ENCODE measurements at places on chromosomes 7 and 10.
A peak's percentile ranks its signal among the peaks of the same experiment; 100 is the strongest.

DNA sequence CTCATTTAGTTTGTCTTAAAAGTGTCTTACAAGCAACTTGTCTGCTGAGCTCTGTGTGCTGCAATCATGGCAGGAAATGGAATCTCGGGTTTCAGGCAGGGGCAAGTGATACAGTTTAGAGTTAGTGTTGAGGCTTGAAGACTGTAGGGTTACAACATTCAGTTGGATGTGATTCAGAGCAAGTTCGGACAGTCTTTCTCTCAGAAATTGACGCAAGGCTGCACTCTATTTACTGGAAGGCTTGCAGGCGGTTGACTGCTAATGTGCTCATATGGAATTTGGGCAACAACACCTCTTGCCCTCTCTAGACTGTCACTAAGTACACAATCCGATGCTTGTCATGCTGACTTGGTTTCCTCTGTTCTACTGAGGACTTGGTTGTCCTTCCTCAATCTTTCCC lies 161.7 kb upstream of the BMPER start:
- no peak for DNase-seq

DNA sequence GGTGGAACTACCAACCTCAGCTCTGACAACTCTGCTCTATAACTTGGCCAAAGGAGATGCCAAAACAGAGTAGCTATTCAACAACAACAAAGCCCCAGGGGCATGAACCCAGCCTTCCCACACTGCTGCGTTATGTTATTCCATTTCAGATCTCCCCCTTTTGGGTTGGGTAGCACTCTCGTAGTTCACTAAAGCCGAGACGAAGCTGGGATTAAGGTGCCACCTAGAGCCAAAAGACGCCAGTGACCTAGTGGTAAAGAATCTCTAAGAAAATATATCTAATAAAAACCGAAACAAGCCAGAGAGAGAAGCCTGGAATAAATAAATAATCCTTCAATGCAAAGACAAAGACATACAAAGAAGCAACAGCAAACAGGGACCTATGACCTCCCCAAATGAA lies 217.3 kb downstream of the HERPUD2 start:
- no peak for DNase-seq

DNA sequence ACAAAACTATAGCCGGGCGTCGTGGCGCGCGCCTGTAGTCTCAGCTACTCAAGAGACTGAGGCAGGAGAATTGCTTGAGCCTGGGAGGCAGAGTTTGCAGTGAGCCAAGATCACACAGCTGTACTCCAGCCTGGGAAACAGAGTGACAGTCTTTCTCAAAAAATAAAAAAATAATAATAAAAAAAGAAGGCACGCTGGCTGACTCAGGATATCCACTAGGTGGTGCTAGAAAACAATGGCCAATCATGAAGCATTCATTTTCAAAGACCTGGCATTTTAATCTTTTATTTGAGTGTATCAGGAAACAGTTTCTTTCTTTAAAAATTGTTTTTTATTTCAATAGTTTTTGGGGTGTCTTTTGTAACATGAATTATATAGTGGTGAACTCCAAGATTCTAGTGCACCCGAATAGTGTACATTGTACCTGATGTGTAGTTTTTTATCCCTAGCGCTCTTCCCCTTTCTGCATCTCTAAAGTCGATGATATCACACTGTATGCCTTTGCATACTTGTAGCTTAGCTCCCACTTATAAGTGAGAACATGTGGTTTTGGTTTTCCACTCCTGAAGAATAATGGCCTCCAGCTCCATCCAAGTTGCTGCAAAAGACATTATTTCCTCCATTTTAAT lies 88.6 kb downstream of the LYZL1 start:
- DNase-seq = peak; percentile 6

DNA sequence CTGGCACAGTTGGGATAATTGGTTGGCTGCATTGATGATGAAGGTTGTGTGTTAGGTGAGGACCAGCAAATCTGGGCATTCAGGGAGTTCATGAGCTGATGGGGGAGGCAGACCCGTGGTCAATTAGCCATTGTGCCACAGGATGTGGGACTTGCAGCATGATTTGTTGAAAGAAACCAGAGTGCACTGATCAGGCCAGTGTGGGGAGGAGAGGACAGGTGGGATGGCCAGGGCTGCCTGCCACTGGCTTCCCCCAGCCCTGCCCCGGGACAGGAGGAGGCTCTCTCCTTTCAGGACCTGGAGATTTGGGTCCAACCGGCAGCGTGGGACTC lies 4.3 kb downstream of the CLIP2 start:
- no peak for DNase-seq

DNA sequence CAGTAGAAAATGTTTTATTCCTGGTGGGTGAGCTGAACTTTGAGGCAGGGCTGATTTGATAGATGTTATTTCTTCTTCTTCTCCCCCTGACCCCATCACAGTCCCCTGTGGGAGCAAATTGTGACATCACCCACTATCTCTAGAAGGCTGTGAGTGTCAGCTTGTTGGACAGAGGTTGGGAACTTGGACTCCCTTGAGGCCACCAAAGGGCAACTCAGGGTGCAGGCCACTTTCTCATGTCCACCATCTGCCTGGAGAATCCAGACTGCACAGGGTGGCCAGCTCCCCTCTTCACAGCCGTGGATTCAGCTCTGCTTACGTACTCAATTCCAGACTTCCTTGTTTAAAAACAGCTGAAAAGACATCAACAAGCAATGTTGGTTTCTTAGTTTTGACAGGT lies 103.0 kb downstream of the LRRC18 start:
- no peak for DNase-seq

DNA sequence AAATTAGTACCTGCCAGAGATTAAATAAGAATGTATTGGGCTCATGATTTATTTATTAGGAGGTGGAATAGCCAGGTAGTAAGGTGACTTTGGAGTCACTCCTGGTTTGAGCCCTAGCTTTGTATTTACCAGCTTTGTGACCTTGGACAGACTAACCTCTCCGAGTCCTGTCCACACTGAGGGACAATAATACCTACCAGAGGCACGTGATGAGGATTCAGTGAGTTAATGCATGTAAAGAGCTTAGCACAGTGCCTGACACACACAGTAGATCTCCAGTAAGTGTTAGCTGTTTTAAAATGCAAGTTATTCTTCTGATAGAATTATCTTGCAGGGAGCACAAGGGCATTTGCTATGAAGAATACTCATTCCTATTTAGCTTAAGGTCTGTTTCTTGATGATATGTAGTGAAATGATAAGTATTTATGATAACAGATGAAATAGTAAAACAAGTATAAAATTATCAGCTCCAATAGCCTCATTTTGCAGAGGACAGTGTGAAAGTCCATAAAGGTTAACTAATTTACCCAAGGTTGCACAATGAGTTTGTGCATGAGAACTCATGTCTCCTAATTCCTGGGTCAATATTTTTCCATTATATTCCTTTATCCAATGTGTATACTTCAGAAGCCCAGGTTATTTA lies 36.4 kb downstream of the RABGEF1 start:
- DNase-seq = no peak

DNA sequence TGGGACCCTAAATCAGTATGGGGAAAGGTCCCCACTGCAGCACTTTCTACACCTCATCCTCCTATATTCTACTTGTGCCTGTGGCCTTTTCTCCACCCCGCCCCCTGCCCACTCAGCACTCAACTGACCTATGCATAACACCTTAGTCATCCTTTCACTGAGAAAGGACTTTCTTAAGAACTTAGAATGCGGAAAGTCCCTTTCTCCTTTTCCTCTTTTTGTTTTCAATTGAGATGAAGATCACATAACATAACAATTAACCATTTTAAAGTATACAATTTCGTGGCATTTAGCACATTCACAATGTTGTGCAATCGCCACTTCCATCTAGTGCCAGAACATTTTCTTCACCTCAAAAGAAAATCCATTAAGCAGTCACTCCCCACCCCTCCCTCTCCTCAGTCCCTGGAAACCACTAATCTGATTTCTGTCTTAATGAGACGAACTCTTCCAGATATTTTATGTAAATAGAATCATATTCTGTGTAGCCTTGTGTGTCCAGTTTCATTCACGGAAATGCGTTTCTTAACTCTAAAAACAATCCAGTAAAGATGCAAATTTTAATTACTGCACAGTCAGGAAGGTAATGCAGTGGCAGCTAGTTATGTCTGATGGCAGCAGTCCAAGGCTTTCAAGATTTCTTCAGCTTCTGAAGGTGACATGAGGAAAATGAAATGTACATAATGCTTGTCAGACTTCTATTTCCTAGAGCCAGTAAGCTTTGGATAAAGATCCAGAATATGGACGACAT lies 41.7 kb downstream of the FAS start:
- peak; percentile 26 for DNase-seq

GRCh38 chr10:17547060-17547459 lies 70.1 kb downstream of the HACD1 start:
- no peak for DNase-seq

GRCh38 chr10:47260505-47261111 lies 39.4 kb upstream of the GDF10 start:
- no peak for DNase-seq

GRCh38 chr7:106891548-106892410 lies 26.7 kb downstream of the PIK3CG start:
- DNase-seq = no peak

DNA sequence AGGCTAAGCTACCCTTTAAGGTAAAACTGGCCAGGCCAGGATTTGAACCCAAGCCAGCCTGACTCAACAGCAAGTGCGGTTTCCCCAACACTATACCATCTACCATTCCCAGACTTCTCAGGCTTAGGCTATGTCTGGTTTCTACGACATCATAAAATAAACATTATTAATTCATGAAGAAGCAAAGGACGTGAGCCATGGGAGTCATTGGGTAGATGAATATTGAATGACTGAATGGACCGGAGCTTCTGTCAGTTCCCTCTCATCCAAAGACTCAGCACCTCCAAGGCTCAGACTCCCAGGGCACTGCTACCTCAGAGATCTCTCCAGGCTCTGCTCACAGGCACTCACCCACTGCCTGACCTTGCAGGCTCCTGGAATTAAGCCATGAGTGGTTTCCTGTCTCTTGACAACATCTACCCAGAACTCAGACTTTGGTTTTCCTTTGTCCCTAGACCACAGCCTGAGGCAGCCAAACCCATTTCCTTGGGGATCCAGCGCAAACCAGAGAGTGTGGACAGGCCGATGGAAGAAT lies 64.6 kb upstream of the STEAP1B start:
- DNase-seq = no peak

DNA sequence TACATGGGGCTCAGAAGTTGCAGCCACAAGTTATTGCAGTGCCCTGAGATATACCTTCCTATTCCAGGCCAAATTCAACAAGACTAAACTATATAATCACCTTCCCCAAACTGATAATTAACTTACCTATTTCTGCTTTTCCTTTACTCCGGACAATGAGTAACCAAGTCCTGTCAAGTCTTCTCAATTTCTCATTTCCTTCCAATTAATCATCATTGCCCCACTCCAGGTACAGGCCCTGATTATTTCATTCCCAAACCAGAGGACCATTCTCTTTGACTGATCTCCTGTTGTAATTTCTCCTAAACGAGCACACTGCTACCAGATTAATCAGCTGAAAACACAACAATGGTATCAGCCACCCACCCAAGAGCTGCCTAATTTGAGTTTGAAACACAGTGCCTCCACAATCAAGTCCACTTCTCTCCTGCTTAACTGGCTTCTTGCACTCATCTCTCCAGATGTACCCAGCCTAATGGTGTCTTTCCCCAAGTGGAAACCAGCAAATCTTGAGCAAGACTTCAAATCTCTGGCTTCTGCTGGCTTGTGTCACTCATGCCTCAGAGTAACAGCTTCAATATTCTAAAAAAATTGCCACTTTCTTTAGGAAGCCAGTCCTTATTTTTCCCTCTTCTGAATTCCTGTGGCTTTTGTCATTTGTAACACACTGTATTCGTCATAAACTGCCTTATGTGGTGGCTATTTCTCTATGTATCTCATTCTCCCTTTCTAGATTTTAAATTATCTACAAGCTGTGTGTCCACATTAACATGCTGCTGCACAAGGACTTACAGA lies 89.1 kb downstream of the CDK6 start:
- DNase-seq = no peak

GRCh38 chr7:8605221-8605620 lies 171.8 kb downstream of the NXPH1 start:
- DNase-seq = no peak

GRCh38 chr10:83458611-83459010 lies 680.7 kb upstream of the GHITM start:
- no peak for DNase-seq

- DNase-seq = no peak
These were observed 173.0 kb upstream of the NPS start for GRCh38 chr10:127376071-127376470.

- no peak for DNase-seq
These were observed 63.1 kb downstream of the DOCK4 start for GRCh38 chr7:112143136-112143535.

- DNase-seq = no peak
These were observed 52.9 kb downstream of the AP3M1 start for GRCh38 chr10:74097776-74098175.

- no peak for DNase-seq
These were observed 137.3 kb downstream of the PTPN20 start for GRCh38 chr10:47048526-47048905.

GRCh38 chr10:77156406-77156879 lies 481.2 kb downstream of the KCNMA1 start:
- no peak for DNase-seq

- DNase-seq = peak; percentile 74
These were observed 994 bp downstream of the SLC25A28 start for GRCh38 chr10:99619090-99619800.

DNA sequence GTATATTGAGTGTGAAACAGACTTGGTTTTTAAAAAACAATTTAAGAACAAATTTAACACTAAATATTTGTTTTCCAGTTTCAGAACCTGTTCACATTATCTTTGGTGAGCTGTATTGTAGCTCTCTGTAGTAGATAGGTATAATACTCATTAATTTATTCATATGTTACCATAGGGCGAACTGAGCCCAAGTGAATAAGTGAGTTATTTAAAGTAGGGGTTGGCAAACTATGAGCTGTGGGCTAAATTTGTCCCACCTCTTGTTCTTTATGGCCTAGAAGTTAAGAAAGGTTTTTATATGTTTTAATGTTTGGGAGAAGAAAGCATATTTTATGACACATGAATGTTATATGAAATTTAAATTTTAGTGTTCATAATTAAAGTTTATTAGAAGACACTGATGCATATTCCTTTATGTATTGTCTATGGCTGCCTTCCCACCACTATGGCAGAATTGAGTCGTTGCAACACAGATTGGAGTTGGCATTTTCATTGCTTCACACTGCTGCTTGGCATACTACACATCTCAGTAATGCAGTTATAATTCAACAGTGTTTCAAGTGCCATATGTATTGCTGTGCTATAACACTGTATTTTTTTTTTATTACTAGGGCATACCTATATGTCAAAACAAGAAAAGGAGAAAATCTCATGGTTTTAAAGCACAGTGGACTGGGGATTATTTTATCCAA lies 146.5 kb downstream of the ADK start:
- DNase-seq = no peak

- DNase-seq = no peak
These were observed 3.3 kb upstream of the OPN4 start for GRCh38 chr10:86651021-86651471.

All from bone marrow (tissue), 2 donors.